ENCODE measurements at places on chromosomes 2 and 18. TPM values are rescaled to one million over a fixed set of nuclear protein-coding genes. Genes with fewer than 3 reads are reported as not detected.

The TMEM247 gene
- total RNA-seq: not detected

The ORMDL1 gene
- 63.7 TPM for total RNA-seq

GRCh38 chr2:23381084-23381483 lies 3.9 kb upstream of the KLHL29 start:
- DNase-seq: no peak

DNA sequence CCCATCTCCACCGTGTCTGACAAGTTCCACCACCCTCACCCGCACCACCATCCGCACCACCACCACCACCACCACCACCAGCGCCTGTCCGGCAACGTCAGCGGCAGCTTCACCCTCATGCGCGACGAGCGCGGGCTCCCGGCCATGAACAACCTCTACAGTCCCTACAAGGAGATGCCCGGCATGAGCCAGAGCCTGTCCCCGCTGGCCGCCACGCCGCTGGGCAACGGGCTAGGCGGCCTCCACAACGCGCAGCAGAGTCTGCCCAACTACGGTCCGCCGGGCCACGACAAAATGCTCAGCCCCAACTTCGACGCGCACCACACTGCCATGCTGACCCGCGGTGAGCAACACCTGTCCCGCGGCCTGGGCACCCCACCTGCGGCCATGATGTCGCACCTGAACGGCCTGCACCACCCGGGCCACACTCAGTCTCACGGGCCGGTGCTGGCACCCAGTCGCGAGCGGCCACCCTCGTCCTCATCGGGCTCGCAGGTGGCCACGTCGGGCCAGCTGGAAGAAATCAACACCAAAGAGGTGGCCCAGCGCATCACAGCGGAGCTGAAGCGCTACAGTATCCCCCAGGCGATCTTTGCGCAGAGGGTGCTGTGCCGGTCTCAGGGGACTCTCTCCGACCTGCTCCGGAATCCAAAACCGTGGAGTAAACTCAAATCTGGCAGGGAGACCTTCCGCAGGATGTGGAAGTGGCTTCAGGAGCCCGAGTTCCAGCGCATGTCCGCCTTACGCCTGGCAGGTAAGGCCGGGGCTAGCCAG lies 1.2 kb downstream of the ONECUT2 start:
- no peak for DNase-seq

The TMEFF2 gene
- 46.8 TPM for total RNA-seq

DNA sequence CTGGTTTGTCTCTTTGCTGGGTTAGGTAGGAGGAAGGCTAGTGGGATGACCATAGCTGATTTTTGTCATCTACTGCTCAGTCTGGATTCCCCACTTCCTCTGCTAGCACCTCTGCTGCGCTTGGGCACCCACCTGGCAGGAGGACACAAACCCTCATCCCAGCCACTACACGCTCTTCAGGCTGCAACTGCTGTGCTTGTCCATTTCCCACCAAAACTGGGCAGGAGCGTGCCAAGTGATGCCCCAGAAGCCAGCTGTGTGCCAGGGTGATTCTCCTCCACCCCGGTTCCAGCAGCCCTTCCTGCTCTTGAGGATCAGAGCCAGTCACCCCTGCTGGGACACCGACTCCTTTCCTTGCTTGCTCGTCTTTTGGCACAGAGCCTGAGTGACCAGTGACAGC lies 15.7 kb upstream of the PER2 start:
- DNase-seq: no peak

DNA sequence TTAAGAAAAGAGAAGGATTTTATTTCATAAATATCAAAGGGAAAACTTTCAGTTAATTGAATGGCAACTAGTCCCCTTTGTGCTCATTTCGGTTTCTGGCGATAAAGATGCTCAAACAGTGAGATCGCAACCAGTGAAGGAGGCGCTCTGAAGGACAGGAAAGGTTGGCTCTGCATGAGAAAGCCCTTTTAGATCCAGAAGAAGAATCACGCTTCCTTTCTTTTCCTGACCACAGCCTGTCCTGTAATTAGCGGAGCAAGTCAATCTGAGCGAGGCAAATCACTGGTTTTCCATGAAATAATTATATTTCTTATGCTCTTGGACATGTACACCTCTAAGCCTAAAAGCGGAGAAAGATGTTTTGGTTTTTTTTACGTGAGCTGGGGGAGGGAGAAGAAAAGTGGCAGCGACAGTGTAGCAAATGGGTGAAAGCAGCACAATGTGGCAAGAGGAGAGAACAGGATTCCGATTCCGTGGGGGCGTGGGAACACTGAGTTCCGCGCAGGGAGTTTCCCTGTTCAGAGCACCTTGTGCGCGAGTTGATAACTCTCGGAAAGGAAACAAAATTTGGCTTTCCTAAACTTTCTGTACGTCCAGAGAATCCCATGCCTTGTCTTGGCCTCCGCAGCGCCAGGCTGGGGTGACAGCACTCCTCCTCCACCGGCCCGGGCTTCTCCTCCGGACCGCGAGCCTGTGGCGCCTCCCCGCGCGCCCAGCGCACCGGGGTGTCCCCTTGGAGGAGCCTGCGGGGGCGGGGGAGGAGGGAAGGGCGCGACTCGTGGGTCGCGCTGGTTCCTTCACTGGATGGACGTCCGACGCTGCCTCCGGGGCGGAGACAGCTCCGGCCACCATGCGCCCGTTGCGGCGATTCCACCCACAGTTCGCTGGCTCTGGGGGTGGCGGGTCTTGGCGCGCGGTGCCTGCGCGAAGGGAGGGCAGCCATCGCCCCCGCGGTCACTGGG lies 620 bp upstream of the SLC9A2 start:
- no peak for DNase-seq

GRCh38 chr18:69820538-69820937 lies 127.1 kb downstream of the CD226 start:
- DNase-seq: no peak

DNA sequence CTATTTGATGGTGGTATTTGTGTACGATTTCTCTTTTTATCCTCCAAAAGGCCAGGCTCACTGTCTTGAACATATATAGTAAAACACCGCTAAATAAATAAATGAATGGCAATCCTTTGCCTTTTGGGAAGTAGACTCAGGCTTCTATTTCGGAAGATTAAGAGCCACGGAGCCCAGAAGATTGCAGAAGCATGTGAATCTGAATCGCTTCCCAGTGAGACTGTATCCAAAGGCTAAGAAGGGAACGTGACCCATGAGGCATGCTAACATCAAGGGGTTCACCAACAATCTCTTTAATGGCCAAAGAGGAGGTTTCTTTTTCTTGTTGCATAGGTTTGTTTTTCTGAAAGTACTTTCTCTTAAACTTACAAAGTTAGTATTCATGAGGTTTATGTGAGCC lies 70.0 kb upstream of the DNMT3A start:
- DNase-seq: no peak

GRCh38 chr2:149258531-149258930 lies 71.9 kb upstream of the LYPD6 start:
- no peak for DNase-seq

The CYP26B1 gene
- total RNA-seq: 0.89 TPM

DNA sequence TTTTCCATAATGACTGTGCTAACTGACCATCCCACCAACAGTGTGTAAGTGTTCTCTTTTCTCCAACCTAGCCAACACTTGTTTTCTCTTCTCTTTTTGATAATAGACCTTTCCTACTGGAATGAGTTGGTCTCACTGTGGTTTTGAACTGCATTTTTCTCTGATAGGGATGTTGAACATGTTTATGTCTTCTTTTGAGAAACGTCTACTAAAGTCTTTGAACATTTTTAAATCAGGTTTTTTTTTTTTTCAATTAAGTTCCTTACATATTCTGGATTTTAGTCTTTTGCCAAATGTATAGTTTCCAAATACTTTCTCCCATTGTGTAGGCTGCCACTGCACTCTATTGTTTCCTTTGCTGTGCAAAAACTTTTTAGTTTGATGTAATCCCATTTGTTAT lies 405.5 kb upstream of the FIGN start:
- DNase-seq: no peak

The OST4 gene
- 369 TPM for total RNA-seq

DNA sequence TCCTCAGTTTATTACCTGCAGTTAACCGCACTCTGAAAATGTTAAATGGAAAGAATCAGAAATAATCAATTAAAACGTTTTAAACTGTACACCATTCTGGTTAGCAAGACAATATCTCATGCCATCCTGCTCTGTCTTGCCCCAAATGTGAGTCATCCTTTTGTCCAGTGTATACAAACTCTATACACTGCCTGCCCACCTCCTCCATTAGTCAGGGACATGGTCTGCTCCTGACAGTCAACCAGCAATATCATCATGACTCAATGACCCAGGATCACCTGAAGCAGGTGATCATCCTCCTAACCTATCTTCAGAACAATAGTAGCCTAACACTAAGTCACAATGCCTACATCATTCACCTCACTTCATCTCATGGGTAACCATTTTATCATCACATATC lies 214.7 kb downstream of the KCNH7 start:
- no peak for DNase-seq

The TRIP12 gene
- total RNA-seq: 261 TPM

DNA sequence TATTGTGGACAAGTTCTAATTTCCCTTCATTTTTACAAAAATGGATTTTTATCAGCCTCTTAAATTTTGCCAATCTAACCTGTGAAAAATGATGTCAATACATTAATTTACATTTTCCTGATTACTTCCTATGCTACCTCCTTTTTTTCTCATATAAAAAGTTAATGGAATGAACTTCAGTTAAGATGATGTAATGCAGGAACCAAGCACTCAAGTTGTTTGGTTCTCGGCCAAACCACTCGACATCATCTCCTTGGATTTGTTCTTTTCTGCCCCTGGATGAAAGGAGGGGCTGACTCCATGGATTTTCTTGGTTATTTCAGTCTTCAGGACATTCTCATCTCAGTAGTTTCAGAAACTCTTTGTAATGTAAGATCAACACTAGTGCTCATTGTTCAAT lies 253.1 kb upstream of the NXPH2 start:
- no peak for DNase-seq

DNA sequence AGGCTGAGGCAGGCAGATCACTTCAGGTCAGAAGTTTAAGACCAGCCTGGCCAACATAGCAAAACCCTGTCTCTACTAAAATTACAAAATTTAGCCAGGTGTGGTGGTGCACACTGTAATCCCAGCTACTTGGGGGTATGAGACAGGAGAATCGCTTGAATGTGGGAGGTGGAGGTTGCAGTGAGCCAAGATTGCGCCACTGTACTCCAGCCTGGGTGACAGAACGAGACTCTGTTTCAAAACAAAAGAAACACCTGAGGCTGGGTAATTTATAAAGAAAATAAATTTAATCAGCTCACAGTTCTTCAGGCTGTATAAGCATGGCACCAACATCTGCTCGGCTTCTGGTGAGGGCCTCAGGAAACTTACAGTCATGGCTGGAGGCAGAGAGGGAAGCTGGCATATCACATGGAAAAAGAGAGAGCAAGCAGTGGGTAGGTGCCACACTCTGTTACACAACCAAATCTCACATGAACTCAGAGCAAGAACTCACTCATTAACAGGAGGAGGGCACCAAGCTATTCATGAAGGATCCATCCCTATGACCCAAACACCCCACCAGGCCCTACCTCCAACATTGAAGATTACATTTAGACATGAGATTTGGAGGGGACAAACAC lies 244.1 kb upstream of the RBBP8 start:
- DNase-seq: no peak

DNA sequence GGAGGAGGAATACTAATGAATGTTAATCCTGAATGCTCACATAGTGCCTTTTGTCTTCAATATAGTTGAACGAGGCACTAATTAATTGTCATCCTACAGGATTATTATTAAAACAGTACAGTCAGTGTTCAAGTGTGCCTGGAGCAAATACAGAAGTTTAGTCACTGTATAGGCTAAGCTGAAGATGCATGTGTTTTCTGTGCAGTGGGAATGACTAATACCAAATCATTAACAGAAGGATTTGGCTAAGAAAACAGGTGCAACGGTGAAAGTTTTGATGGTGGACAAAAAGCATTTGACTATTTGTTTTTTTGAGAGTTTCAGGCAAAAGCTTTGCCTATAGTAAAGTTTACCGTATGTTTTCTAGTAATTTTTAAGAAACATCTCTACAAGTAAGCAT lies 62.8 kb downstream of the DCC start:
- DNase-seq: no peak

The EMILIN1 gene
- 212 TPM for total RNA-seq

The ANKRD30BL gene
- not detected for total RNA-seq

- no peak for DNase-seq
Measured at GRCh38 chr2:32161296-32161695, 4.4 kb upstream of the SLC30A6 start.

- DNase-seq: no peak
Measured at GRCh38 chr2:184113696-184114403, 484.5 kb upstream of the ZNF804A start.

The COL4A3 gene
- total RNA-seq: 0.32 TPM

DNA sequence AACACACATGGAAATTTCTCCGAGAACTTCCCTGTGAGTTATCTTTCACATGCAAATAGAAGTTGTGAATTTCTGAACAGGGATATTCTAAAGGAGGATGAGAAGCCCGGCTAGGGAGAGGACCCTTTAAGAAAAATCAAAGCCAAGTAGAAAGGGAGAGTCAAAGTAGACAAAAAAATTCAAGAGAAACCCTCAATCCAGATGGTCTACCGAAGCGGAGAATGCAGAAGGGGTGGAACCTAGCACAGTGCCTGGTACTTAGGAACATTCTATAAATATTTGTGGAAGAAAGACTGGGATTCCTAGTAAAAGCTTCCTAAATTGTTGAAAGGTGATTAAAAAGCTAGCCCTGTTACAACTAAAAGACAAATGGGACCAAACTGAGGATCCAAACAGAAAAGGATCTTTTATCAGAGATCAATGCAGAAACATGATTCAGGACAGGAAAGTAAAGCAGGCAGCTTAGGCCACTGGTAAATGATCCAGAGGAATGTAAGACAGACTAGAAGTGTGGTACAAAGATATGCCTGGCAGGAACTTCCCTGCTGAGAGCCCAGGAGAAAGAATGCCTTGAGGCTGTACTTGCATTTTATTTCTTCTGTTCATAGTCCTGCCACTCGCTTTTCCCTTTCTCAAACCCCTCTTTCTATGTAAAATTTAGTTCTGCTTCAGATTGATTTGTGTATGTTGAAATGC lies 19.5 kb upstream of the GLS start:
- DNase-seq: no peak

DNA sequence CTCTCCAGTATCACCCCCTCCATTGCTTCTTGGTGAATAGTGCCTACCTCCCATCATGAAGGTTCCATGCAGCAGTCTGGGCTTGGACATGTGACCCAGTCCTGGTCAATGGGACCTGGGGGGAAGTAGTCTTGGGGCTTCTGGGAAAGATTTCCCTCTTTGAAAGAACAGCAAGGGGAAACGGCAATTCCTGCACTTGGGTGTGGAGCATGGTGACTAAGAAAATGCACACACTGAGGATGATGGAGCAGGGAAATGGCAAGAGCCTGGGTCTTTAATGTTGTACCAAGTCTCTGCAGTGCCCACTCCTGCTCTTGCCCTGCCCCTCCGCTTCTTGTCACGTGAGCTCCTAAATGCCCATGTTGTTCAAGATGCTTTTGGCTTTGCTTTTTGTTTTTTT lies 131.4 kb upstream of the SIX2 start:
- DNase-seq: no peak

- no peak for DNase-seq
Measured at GRCh38 chr2:131646669-131647297, 119.1 kb downstream of the CCDC74A start.

GRCh38 chr18:43265465-43265864 lies 11.8 kb downstream of the SYT4 start:
- DNase-seq: no peak

The LHCGR gene
- not detected for total RNA-seq

- no peak for DNase-seq
Measured at GRCh38 chr2:62270728-62271127, 74.8 kb downstream of the B3GNT2 start.

- no peak for DNase-seq
Measured at GRCh38 chr2:128403814-128404708, 85.4 kb upstream of the HS6ST1 start.

Data from osteocyte (in vitro differentiated cells).